ENCODE measurements at places on chromosomes 3 and 15.

DNA sequence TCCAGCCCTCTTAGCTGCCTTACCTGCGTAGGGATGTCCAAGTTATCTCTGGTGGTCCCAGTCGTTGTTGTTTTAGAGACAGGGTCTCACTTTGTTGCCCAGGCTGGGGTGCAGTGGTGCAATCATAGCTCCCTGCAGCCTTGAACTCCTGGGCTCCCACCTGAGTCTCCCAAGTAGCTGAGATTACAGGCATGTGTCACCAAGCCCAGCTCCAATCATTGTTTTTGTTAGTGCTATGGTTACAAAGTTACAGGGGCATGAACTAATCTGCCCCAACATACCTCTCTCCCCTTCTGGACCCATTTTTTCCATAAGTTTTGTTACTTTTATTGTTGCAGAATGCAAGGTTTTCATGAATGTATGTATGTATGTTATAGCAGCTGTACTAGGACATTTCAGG lies 54.7 kb downstream of the CTDSPL2 start:
- DNase-seq = no peak

DNA sequence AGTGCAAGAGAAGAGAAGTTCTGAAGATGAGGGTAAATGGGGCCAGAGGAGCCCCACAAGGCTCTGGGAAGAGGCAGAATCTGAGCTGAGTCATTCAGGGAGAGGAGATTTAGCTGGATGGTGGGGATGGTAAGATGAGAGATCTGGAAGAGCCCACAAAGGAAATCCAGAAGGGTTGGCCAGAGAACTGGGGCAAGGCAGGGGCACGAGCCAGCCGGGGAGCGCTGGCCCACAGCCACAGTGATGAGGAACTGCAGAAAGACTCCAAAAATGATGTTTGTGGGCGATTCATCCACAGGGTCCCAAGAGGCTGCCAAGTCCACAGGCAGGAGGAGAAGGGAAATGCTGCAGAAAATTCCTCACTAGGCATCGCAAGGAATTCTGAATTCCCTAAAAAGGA lies 75.9 kb upstream of the ATP2B2 start:
- DNase-seq = no peak

- no peak for DNase-seq
Observed at GRCh38 chr3:46272028-46272451, 29.8 kb downstream of the CCR3 start.

DNA sequence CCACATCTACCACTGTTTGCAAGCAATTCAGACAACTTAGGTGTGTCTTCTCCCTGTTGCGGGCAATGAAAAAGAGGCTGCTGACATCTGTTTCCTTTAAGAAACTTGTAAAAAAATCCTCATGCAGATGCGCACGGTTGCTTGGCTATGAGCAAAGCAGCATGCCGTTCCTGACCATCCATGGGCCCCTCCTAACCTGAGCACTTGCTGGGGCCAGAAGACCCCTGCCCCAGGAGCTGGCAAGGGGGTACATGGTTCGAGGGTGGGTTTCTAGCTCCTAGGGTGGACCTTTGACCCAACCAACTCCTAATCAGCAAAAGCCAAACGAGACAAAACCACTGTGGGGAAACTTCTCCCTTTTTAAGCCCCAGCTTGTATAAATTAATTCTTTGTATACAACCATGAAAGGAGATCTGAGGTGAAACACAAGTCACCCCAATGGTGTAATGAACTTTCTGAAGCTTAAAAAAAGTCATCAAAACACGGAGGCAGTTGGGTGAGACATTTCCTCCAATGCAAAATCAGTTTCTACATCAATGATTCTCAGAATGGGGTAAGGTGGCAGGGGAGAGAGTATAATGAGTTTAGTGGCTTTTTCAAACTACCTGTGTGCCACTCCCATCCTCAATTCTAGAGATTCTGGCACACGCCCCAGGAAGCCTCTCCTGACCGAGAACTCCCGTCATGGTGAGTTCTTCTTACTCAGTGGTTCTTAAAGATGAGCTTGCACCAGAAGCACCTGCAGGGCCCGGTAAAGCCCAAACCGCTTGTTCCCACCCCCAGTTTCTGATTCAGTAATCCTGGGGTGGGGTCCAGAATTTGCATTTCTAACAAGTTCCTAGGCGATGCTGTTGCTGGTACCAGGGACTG lies 44.1 kb downstream of the CPN2 start:
- DNase-seq = no peak

GRCh38 chr3:66464512-66464894 lies 36.3 kb downstream of the LRIG1 start:
- DNase-seq = no peak

- no peak for DNase-seq
Observed at GRCh38 chr3:24640330-24640877, 145.8 kb upstream of the THRB start.

DNA sequence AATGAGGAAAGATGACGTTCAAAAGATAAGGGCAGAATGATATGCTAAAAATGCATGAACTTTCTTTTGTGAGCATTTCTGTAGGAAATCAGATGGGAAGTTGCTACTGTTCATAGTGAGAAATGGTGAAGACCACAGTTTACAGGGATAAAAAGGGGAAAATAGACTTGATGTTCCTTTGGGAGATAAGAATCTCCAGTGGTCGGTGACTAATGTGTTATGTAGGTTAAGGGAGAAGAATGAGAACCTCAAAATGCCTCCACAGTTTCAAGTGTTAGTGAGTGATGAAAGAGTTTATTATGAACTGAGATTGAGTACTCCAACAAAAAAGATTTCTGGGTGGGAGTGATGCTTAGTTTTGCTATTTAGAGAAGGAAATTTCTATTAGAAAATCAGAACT lies 247.2 kb downstream of the LSAMP start:
- no peak for DNase-seq

DNA sequence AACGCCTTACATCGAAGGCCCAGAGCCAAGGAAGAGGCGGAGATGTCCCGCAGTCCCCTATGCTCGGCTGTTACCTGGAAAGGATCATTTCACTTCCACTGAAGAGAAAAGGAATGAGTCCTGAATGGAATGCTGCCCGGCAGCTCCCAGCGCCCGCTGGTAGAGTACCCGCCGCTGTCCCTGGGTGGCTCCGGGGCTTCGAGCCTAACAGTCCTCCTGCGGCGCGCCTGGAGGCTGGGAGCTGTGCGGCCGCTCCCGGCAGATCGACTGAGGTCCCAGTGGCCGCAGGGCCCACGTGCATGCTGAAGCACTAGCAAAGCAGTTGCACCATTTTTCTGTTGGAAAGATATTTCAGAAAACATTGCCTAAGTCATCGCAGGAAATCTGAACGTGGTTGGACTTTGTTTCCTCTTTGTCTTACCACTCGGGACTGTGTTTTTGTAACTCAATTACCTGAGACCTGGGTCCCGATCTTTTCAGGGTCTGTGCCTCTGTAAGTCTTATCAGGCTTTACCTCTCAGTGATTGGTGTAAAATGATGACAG lies 984 bp downstream of the RNU6-1 start:
- DNase-seq = no peak

GRCh38 chr3:194573680-194574437 lies 59.4 kb downstream of the TMEM44 start:
- DNase-seq = peak; percentile 30

GRCh38 chr15:51848811-51849210 lies 19.4 kb downstream of the TMOD3 start:
- no peak for DNase-seq

DNA sequence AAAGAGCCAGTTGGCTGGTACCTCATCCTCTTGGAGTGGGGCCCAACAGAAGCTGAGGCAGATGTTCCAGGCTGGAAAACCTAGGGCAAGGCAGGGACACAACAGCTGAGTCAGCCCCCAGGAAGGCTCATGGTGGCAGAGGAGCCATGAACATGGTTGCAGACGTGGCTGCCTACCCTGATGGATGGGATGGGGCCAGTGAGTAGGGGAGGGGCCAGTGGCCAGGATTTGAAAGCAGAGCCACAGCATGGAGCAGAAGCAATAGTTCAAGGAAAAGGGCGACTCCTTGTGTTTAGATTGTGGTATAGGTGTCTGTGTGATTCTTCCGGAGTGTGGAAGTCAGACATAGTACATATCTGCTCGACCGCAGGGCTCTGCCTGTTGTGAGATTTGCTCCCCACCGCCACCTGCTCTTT lies 24.2 kb downstream of the PXYLP1 start:
- no peak for DNase-seq

DNA sequence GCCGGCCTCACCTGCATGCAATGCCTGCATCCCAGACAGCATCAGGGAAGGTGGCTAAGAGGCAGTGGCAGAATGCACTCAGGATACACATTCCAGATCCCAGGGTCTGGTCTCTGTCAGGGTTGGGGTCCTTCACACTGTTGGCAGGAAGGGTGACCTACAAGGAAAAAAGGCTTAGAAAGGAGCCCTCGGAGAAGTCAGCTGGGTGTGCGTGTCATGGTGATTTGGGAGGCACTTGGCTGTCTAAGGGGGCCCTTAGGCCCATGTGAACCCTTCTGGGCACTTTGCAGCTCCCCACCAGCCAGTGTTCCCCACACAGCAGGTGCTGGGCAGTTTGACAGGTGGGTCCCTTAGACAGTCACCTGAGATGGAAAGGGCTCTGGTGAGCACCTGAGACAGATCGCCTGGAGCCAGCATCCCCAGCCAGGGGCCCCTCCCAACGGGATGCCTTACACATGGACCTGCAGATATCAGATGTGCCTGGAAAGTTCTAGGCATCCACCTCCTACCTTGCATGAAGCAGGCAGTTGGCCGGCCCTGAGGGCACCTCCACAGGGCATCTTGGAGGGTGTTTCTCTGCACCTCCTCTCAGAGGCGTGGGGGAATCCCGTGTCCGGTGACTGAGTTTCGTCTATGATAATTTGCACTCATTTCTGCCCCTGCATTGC lies 131.6 kb downstream of the LRRK1 start:
- no peak for DNase-seq

DNA sequence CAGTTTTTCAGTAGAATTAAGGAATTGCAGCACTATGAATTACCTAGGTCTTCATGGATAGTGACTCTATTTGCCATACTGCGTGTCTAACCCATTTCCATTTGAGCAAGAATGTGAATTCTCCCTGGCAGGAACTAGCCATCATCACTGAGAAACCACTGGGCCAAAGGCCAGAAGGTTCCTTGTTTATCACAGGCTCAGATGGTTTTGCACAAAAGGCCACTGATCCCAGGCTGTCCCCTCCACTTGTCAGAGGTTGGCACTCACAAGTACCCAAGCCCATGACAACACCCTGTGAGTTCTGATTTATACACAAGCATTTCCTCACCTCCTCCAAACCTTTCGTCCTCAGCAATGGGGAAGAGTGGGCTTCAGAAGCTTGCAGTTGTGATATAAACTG lies 131.8 kb downstream of the FOXB1 start:
- DNase-seq = no peak

- DNase-seq = no peak
Observed at GRCh38 chr3:193499136-193499770, 55.4 kb downstream of the ATP13A4 start.

- no peak for DNase-seq
Observed at GRCh38 chr3:38645076-38645475, 4.4 kb downstream of the SCN5A start.

GRCh38 chr3:171058058-171058457 lies 31.5 kb upstream of the SLC2A2 start:
- no peak for DNase-seq

DNA sequence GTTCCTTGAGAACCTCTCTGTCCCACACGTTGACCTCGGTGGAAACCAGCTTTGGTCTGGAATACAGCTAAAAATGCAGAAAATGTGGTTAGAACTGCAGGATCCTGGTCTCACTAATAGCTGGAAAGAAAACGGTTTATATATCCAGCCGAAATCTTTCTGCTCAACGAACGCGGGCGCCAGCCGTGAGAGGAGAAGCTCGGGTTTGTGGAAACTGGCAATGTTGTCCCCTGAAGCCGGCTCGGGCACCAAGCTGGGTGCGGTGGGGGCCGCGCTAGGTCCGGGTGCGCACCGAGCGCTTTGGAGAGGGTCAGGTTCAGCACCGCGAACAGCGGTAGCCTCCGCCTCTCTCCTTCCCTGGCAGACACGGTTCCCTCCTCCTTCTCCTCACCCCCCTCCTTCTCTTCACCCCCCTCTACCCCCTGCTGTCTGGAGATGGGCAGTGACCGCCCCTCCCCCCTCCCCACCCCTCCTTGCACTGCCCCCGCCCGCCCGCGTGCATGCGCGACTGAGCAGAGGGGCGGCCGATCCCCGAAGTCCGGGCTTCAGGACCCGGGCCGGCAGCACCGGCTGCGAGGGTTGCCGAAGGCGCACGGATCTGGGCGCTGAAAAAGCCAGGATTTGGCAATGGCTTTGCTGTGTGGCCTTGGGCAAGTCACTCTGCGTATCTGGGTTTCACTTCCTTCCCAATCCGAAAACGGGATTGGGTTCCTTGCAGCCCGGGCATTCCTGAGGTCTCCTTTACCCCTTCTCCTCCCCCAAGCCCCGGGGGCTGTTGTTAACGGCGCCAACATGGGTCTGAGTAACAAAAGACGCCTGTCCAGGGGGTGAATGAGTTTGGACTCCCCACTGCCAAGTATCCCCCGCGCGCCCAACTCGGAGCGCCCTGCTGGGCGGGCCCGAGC lies at the start of gene SKOR1:
TSS of gene SKOR1 (plus strand) at position 534 of the 905 bp plus-strand sequence. CDS start at position 628, 94 bp downstream.
- DNase-seq = no peak

GRCh38 chr3:149476225-149476624 lies 1.7 kb downstream of the TM4SF4 start:
- DNase-seq = no peak

- DNase-seq = no peak
Observed at GRCh38 chr3:18223974-18224373, 201.2 kb downstream of the SATB1 start.

- no peak for DNase-seq
Observed at GRCh38 chr3:139005356-139005993, 593 bp downstream of the PRR23A start.

DNA sequence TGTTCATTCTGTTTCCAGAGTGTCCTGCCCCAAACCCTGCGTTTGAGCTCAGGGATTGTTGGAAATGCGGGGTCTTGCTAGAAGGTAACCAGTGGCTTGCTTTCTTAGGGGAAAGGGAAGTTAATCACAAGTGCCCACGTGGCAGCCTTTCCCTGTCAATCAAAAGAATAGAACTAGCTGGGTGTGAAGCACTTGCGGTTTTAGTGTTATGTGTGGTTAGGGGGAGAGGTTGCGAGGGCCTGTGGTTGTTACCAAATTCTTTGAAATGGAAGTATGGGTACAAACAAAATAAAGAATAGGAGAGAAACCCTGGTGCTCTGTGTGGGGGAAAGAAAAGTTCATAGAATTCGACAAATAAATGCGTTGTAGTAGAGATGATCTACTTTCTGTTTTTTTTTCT lies 67.6 kb downstream of the FNDC3B start:
- DNase-seq = peak; percentile 52

- no peak for DNase-seq
Observed at GRCh38 chr3:40071683-40072238, 237.7 kb upstream of the EIF1B start.

- no peak for DNase-seq
Observed at GRCh38 chr3:141231952-141232823, 563 bp downstream of the PXYLP1 start.
